ENCODE measurements at places on chromosomes 3 and 15.

GRCh38 chr3:116191409-116191808, 253.9 kb downstream of the LSAMP start:
- no peak for DNase-seq

DNA sequence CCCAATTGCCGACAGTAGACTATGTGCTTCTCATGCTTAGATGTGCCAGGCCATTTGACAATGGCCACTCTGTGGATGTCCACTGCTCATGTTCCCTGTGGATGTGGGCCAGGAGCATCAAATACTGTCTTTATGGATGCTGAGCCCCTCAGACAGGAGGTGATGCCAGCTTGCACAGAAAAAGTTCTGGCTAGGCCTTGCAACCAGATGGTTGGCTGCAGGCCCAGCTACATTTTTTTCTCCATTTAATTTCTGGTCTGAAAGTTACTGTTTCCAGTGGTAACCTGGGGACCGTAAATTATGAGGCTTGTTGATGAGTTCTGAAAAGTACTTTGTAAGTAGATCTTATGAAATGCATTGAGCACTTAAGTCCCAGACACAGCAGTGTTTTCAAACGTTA, 228.5 kb downstream of the CHL1 start:
- DNase-seq = no peak

GRCh38 chr15:39979606-39980005, 45.7 kb downstream of the EIF2AK4 start:
- DNase-seq = no peak

GRCh38 chr15:60928970-60929369, 300.1 kb downstream of the RORA start:
- no peak for DNase-seq

- DNase-seq = no peak
Measured at GRCh38 chr3:197371591-197372046, 73.2 kb upstream of the DLG1 start.

All from BE2C (cell line).